RCC 7860 (cell line): ENCODE measurements at places on chromosomes 16 and 17.
A peak's percentile ranks its signal among the peaks of the same experiment; 100 is the strongest.

- peak; percentile 84 for DNase-seq
These were observed 195.2 kb upstream of the KIF2B start for GRCh38 chr17:53627511-53627910.

- DNase-seq: no peak
These were observed 24.2 kb upstream of the PLCG2 start for GRCh38 chr16:81754858-81755257.

GRCh38 chr17:81717049-81717765, 5.1 kb downstream of the SLC25A10 start:
- no peak for DNase-seq

GRCh38 chr17:61000911-61001310, 323.3 kb downstream of the BCAS3 start:
- DNase-seq: peak; percentile 32

DNA sequence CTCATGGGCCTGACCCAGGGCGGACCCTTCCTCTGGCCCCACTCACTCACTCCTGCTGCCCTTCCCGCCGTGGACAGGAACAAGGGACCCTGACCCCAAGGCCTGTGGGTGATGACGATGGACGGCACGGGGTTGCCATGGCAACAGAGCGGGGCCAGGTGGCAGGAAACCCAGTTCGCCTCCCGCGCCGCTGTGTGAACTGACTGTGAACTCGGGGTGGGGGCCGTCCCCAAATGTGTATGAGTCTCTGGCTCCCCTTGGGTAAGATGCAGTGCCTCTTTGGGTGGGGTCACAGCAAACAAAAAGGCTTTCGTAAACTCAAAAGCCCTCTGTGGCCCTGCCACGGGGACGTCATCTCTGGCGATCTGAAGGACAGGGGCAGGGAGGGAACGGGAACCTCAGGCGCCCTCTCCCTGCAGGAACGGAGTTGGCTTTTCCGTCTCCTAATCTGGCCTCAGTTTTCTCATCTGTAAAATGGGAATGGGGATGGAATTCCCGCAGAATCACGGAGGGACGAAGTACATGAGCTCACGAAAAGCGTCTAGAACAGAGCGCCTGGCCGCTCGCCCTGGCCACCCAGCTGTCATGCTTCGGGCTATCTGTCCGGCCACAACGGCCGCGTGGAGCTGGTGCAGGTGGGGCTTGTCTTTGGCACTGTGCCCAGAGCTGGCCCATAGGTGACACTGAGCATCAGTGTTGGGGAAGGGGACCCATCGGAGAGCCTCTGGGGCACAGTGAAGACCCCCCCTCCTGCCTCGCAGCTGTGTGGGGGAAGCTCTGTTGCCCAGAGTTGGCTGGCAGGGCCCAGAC, 44.9 kb upstream of the PABPN1L start:
- no peak for DNase-seq

DNA sequence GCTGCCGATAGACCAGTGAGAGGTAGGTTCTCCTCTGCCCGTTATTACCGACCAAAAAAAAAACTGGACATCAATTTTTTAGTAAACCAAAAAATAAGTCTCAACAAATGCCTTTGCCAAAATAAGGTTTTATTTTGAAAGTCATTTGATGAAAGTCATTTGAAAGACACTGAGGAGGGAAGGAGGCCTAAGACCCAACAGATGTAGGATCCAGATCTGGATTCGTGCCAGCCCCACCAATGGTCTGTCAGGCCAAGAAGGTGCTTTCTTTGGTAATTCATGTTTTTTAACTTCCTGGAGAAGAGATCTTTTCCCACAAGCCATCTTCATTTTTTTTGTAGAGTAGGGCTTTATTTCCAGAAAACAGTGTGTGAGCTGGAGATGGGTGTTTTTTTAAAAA, 18.1 kb downstream of the NTAN1 start:
- no peak for DNase-seq

- DNase-seq: peak; percentile 77
These were observed 75.5 kb downstream of the BMERB1 start for GRCh38 chr16:15509593-15510535.

- DNase-seq: no peak
These were observed 8.5 kb upstream of the HOXB9 start for GRCh38 chr17:48634493-48635208.

GRCh38 chr17:4998027-4998731, 429 bp downstream of the KIF1C start:
- no peak for DNase-seq

DNA sequence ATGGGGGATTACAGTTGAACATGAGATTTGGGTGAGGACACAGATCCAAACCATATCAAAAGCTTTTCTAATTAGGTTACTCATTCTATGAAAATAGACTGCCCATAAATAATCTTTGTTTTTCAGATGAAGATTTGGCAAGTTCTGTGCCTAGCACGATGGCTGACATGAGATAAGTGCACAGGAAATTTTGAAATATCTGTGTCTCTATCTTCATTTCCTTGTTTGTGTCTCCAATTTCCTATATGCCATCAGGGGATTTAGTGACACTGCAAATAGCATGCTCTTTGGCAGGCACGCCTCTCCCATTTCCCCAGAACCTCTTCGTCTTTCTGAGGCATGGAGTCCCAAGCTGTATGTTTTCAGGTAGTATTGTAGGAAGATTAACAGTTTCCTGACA, 544.6 kb downstream of the CDH13 start:
- no peak for DNase-seq

GRCh38 chr16:22091721-22092120, 620 bp upstream of the VWA3A start:
- DNase-seq: no peak

DNA sequence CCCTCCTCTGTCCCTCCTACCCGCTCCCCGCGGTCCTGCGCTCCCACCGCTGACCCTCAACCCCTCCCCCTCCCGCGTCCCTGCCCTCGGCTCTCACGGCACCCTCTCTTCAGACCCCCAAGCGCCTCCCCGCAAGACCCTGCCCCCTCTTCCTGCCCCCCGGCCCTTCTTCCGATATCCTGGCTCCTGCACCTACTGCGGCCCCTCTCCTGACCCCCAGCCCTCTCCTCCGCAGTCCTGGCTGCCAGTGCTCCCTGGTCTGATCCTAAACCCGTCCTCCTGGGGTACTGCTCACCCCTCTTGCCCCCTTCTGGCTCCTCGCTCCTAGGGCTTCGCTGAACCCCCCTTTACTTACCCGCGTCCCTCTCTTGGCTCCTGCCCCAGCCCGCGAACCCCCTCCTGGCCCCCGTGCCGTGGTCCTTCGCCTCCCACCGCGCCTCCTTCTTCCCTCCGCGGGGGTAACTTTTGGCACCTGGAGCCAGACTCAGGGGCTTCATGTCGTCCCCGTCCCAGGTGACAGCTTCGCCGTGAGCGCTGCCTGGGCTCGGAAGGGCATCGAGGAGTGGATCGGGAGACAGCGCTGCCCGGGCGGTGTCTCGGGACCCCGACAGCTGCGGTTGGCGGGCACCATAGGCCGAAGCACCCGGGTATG, 839 bp downstream of the NKD1 start:
- DNase-seq: no peak

- DNase-seq: no peak
These were observed 2.7 kb upstream of the MVD start for GRCh38 chr16:88665570-88665969.

GRCh38 chr16:2447920-2448583, 11.9 kb upstream of the TEDC2 start:
- DNase-seq: peak; percentile 33

- no peak for DNase-seq
These were observed 31.8 kb downstream of the TOX3 start for GRCh38 chr16:52515068-52515671.

GRCh38 chr16:23668225-23668624, 10.5 kb upstream of the PLK1 start:
- no peak for DNase-seq

- no peak for DNase-seq
These were observed 4.5 kb downstream of the RIPOR1 start for GRCh38 chr16:67533024-67533560.

DNA sequence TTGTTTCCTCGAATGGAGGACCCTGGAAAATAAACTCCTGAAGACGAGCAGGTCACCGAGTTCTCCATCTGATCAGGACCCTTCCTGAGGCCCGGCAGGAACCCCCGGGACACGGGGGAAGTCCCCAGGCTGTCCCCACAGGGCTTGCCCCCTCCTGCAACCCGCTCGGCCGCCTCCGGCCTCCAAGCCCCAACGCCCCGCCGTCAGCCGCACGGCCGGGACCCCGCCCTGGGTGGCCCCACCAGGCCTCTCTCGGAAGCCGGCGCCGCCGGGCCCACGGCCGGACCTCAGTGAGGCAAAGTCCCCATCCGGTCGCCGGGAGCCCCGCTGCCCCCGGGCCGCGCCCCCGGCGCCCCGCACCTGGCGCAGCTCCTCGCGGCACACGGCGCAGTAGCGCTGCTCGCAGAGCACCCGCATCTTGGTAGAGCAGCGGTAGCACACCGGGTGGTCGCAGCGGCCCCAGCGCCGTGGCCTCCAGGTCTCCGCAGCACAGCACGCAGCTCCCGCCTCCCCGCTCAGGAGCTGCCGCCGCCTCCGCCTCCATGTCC, 383 bp downstream of the ZNF598 start:
- DNase-seq: no peak

DNA sequence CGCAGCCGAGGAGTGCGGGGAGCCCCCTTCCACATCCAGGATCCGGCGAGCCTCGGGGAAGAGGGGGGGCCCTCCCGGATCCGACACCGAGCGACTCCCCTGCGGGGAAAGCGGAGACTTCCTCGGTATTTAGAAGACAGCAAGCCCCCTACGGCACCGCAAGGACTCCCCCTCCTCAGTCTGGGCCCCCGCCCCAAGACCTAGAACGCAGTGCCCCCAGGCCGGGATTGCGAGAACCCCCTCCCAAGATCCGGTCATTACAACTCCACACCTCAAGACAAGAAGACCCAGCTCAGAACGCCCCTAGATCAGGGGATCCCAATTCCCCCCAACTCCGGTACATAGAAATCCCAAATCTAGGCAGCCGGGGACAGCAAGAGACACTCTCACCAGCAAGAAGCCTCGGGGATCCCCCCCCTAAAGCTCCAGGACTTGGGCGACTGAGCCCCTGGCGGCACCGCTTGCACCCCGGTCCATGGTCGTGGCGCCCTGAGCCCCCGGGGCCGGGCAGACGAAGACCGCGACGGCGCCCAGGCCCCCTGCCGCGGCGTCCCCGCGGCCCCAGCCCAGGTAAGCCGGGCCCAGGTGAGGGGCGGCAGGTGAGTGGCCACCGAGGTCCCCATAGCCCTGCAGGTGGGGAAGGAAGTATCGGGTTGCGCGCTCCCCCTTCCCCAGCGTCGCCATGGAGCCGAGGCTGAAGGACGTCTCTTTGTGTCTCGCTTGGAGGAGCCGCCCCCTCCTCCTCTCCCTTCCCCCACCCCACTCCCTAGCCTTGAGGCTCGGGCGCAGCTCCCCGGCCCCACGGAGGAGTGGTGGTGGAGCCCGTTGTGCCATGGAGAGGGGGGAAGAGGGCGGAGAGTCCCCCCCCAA, 641 bp downstream of the SBK1 start:
- no peak for DNase-seq

GRCh38 chr16:31700200-31700529, 172.5 kb downstream of the AHSP start:
- DNase-seq: no peak

- no peak for DNase-seq
These were observed 162.8 kb downstream of the IRX3 start for GRCh38 chr16:54123766-54124165.

GRCh38 chr17:15378243-15378642, 36.8 kb upstream of the TEKT3 start:
- no peak for DNase-seq

- DNase-seq: no peak
These were observed 15.6 kb upstream of the CBFB start for GRCh38 chr16:67013233-67013822.

DNA sequence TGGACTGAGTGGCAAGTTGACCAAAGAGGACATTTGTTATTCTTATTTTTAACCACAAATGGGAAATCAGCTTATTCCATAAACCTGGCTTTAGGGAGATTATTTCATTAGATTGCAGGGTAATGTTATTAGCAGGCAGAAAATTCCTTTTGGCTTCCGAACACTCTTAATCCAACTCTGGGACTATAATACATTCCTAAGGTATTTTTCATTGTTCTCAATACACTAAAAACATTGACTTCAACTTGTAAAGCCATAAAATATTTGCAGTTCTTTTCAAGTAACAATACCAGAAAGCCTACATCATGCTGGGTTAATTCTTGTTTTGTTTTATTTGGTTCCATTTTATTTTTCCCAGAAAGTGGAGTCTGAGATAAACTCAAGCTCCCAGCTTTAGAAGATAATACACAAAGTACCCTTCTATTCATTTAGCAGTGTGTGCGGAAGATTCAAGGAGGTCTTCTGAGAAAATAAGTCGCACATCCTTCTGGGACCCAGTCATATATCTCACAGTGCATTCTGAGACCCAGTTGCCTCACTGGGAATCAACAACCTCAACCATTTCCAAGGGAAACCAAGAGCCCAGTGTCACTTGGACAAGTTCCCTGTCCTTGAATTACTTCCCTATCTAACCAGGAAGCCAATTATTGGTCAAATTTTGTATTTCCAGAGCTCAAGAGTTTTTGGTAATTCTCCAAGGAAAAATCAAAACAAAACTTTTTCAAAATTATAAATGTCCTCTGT, 389.6 kb upstream of the DYNLRB2 start:
- no peak for DNase-seq

DNA sequence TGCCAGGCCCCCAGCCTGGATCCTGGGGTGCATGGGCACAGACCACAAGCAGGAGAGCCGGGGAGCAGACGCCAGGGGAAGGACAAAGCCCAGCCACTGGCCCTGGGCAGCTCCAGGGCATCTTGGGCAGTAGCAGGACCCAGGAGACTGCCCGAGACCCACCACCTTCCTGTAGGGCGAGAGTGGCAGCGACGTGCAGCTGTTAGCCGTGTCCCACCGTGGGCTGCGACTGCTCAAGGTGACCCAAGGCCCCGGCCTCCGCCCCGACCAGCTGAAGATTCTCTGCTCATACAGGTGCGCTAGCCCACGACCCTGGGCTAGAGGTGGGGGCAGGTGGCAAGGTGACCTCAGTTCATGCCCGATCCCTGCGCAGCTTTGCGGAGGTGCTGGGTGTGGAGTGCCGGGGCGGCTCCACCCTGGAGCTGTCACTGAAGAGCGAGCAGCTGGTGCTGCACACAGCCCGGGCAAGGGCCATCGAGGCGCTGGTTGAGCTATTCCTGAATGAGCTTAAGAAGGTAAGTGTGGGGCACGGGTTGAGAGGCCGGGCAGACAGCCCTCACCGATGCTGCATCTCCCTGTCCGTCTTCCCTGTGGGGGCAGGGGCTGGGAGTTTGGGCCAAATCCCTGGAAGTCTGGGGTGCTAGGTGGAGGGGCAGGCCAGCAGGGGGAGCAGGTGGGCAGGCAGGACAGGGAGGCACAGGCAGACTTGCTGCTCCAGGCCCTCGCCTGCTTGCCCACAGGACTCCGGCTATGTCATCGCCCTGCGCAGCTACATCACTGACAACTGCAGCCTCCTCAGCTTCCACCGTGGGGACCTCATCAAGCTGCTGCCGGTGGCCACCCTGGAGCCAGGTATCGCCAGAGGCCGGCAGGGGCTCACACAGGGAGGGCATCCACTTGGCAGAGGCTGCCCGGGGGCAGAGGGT, 13.5 kb upstream of the SMIM5 start:
- DNase-seq: peak; percentile 5

GRCh38 chr17:81858170-81858966, 2.0 kb downstream of the P4HB start:
- no peak for DNase-seq

- DNase-seq: peak; percentile 95
These were observed 2.6 kb downstream of the CAMKK1 start for GRCh38 chr17:3890082-3890877.

- DNase-seq: no peak
These were observed 41.9 kb downstream of the MBTD1 start for GRCh38 chr17:51217946-51218345.
